ENCODE measurements at places on chromosomes 5 and 9.

GRCh38 chr5:51018423-51018822 is 352.0 kb downstream of the PARP8 start:
- DNase-seq, result no peak

- no peak for DNase-seq
Observed at GRCh38 chr9:33272061-33272460, 7.2 kb downstream of the CHMP5 start.

DNA sequence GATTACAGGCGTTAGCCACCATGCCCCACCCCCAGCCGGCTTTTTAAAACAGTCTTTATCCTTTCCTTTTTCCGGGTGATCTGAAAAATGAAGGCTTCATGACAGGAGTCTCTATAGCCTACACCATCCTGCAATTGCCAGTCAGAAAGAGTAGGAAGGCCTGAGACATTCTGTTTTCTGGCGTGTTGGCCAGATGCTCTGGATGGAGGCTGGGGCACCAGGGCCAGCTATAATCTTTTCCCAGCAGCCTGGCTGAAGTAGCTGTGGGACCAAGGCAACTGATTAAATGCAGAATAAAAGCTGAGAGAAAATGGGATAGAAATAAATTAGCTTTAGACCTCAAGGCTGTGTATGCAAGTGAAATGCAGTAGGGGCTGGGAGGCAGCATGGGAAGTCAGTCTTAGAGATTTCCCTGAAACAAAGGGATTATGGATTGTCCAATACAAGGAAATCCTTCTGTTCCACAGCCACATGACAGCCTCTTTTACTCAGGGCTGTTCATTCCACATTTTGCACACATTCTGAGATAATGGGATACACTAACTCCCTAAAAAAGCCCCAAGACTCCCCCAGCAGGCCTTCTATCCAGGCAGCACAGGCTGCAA is 116.0 kb upstream of the LRRTM2 start:
- no peak for DNase-seq

- DNase-seq, result no peak
Observed at GRCh38 chr9:124290743-124291554, 33.2 kb downstream of the NEK6 start.

- DNase-seq, result no peak
Observed at GRCh38 chr9:133303266-133304157, 28.5 kb upstream of the ABO start.

DNA sequence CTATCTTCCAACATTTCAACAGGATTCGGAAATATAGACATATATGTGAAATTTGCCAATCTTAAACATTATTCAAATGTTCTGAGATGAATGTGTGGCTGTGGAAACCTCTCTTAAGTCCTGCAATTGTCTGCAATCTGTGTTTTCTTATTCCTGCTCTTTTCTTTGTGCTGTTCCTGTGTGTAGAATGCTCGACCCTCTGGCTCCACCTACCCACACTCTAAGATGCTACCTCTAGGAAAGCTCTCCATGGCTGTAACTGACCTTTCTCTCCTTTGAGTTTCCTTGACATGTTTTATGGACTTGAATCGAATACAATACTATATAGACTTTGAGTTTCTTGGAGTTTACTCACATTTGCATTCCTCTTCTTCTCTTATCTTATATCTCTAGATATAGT is 120.6 kb upstream of the ASTN2 start:
- no peak for DNase-seq

GRCh38 chr5:42749020-42749419 is 7.6 kb upstream of the CCDC152 start:
- DNase-seq, result no peak

DNA sequence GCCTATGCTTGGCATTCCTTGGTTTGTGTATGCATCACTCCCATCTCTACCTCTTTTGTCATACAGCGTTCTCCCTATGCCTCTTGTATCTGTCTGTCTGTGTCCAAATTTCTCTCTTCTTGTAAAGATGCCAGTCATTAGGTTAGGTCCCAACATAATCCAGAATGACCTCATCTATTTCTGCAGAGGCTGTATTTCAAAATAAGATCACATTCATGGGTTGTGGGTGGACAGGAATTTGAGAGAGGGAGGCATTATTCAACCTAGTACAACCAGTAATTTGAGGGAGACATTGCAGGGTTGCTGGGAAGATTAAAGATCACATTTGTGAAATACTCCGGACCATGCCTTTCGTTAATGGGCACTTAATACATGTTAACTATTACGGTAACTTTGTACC is 155.0 kb downstream of the MAN2A1 start:
- DNase-seq, result no peak

- DNase-seq, result no peak
Observed at GRCh38 chr5:57082441-57083067, 91.3 kb upstream of the GPBP1 start.

GRCh38 chr9:131864531-131864930 is 124.7 kb upstream of the RAPGEF1 start:
- DNase-seq, result no peak

- no peak for DNase-seq
Observed at GRCh38 chr5:121797681-121798518, 53.8 kb upstream of the FTMT start.
